GM23248 (cell line): ENCODE measurements at places on chromosomes 11 and 22. TPM values are rescaled to one million over a fixed set of nuclear protein-coding genes. Genes with fewer than 3 reads are reported as not detected.

DNA sequence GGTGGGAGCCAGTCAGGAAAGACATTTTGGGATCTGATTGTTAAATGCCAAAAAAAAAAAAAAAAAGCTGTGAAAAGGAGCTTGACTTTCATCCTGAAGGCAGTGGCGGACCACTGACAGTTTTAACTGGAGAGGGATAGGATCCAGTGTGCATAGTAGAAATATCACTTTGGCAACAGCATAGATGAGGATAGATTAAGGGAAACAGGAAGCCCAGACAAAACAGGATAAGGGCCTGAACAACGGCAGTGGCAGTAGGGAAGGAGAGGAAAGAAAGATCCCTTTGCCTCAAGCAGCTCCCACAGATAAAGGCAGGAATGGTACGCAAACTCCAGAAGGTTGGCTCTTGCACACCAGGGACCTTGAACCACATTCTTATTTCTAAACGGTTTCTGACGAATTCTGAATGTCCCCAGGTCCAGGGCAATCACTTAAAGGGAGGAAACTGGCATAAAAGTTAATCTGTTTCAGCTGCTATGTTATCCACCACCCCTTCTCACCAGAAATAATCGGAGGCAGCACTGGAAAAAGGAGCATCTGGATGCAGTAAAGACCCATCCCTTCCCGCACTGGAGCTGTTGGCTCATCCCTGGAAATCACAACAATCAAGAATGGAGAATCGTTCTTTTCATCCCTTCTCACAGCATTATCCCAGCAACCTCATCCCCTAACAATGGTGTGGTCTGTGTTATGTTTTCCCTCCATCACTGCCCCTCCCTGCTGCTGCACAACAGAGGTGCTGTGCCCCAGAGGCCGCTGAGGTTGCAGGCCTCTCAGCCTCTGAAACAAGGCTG lies 99.1 kb downstream of the GAB2 start:
- peak; percentile 27 for DNase-seq

CCDC15 gene
- 0.97 and 1.3 TPM in 2 replicates for total RNA-seq

- DNase-seq = peak; percentile 7
Observed at GRCh38 chr11:128827191-128827893, 39.8 kb downstream of the KCNJ1 start.

DNA sequence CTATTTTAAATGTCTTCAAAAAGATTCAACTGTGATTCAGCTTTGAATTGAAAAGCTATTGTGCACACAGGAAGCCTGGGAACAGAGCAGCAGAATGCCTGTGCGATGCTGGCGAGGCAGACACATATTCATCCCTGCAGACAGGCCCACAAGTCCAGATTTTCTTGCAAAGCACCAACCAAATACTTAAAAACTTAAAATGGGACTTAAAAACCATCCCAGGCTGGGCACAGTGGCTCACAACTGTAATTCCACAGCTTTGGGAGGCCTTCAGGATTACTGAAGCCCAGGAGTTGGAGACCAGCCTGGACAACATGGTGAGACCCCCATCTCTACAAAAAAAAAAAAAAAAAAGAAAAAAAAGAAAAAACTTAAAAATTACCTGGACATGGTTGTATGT lies 122.6 kb upstream of the SERPIND1 start:
- no peak for DNase-seq

- no peak for DNase-seq
Observed at GRCh38 chr11:65774525-65775306, 6.1 kb downstream of the AP5B1 start.

NFAM1 gene
- not detected in 2 replicates for total RNA-seq

GRCh38 chr22:46327691-46328465 lies 7.6 kb upstream of the TRMU start:
- no peak for DNase-seq

DNA sequence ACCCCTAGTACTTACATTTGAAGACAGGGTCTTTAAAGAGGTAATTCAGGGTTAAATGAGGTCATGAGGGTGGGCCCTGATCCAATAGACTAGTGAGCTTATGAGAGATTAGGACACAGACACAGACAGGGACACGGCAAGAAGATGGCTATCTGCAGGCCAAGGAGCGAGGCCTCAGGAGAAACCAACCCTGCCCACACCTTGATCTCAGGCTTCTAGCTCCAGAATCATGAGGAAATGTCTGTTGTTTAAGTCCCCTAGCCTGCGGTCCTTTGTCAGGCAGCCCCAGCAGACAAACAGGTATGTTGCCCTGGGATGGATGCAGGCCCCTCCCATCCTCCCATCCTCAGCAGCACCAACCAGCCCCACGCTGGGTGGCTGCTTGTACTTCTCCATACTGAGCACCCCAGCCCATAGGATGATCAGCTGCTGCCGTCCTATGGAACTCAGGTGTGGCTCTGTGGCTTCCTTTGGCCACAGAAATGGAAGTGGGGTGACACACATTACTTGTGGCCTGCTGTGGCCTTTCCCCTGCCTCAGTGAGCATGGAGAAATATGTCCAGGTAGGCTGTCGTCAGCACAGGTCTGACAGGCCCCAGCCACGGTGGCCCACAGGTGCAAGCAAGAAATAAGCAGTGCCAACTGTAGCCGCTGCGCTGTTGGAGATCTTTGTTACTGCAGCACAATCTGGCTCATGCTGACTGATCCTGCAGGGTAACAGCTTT lies 7.9 kb downstream of the GNB1L start:
- DNase-seq = no peak

TNNT3 gene
- not detected in 2 replicates for total RNA-seq

GRCh38 chr22:25770333-25770732 lies 28.3 kb downstream of the MYO18B start:
- no peak for DNase-seq

DNA sequence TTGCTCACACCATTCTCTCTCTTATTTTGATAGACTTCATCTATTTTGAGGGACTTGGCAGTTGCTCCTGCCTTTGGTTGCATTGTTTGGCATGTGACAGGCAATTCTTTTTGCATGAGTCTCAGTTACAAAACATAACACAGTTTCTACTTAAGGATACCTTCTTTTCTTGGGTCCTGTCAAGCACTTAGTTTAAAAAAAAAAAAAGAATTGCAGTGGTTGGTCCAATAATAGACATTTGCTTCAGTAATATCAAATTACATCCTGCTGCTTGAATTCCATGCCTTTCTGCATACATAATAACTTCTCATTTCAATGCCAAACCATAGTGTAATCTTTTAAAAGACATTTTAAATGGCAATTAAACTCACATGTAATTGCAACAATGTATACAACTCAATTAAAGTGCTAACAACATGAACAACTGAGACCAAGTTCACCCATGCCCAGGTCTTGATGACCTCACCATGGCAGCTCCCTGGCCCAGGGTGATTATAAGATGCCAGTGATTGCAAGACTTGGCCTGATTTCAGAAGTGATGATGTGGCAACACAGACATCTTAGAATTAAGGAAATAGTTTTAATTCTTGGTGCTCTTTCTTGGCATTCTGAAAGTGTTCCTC lies 32.2 kb upstream of the PLET1 start:
- DNase-seq = peak; percentile 93

DNA sequence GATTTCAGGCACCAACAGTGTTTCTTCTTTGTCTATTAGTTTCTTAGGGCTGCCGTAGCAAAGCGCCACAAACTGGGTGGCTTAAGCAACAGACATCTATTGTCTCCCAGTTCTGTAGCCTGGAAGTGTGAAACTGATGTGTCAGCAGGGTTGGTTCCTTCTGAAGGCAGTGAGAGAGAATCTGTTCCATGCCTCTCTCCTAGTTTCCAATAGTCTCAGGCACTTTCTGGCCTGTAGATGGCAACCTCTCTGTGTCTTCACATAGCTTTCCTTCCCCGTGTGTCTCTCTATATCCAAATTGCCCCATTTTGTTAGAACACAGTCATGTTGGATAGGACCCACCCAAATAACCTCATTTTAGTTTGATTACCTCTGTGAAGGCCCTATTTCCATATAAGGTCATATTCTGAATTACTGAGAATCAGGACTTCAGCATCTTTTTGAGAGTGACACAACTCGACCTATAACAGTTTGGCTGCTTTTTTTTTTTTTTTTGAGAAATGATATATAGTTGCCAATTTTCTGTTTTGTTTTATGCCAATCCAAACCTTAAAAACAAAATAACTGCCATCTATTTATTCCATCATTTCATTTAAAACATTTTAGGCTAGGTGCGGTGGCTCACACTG lies 108.2 kb downstream of the SLC36A4 start:
- DNase-seq = peak; percentile 82

DNA sequence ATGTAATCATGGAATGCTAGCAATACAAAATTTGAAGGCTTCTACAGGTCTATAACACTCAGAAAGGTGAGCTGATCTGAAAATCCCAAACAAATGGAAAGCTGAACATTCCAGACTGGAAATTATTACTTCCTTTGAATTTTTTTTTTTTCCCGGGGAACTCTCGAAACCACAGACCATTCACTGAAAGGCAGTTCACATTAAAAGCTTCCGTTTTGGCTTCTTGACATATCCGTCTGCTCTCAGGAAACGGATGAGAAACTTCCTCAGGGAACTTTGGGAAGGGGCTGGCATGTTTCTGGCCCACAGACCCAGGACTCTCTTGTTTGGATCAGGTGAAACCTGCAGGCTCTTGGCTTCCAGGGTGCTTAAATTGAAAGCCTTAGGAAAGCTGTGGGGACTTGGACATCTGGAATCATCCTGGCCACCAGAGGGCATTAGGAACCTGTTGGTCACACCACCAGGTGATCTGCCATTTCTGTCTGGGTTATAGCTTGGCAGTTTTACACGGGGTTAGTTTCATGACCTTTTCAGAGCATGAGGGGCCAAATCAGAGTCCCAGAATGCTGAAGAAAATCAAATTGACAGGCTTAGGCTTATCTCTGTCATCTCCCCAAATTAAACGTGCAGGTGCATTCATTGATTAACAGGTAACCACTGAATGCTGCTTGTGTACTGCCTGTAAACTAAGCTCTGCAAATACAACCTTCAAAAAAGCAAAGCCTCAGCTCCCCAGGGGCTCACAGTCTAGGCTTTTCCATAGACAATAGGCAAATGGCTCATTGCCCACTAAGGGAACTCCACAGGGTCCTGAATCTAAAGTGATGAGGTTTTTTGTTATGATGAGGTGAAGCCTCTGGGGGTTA lies 22.7 kb upstream of the GRAMD1B start:
- peak; percentile 81 for DNase-seq

GRCh38 chr11:7512525-7513233 lies 1.1 kb upstream of the PPFIBP2 start:
- peak; percentile 76 for DNase-seq

DNA sequence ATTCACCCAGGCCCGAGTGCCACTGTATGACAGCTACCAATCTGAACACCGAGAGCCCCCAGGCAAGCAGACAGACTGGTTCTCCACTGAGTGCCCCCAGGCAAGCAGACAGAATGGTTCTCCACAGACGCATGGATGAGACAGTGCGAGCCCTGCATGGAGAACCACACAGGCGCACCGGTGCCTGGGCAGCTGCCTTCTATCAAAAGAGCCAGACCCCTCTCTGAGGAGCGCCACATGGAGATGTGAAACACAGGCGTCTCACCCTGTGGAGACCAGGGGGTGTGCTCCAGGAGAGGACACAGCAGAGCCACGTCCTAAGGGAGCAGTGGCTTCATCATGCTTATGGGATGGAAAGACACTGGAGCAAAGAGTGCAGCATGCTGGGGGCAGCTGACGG lies 94.5 kb upstream of the BID start:
- DNase-seq = no peak

GRCh38 chr11:35163702-35164496 lies 24.9 kb downstream of the CD44 start:
- no peak for DNase-seq

DNA sequence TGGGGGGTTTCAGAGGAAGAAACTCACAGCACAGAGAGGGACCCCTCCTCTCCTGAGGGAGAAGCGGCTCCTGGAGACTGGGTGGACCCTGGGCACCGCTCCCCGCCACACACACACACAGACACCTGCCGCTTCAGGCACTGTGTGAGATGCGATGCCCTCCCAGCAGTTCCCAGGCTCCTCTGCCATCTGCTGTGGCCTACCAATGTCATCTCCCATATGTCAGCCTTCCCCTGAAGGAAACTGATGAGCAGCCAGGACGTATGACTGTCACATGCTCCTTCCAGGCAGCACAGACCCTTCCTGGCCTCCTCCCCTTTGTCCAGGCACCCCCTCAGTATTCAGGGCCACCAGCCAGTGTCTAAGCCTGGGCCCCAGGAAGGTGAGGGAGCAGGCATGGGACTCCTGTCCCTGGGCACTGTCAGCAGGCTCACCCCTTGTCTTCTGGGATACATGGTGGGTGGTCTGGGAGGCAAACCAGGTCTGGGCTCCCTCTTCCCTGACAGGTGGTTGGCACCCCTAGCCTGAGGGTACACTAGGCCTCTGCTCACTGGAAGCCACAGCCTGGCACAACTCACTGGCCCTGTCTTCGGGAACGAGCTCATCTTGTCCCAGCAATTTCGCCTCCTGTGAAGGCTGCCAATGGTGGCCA lies 11.8 kb upstream of the BCR start:
- DNase-seq = no peak

GRCh38 chr11:126992065-126992803 lies 8.3 kb downstream of the KIRREL3 start:
- DNase-seq = peak; percentile 99

TPBGL gene
- not detected in 2 replicates for total RNA-seq

GRCh38 chr11:1228921-1229451 lies 6.1 kb downstream of the MUC5B start:
- no peak for DNase-seq

GRCh38 chr11:93849751-93850593 lies 446 bp downstream of the VSTM5 start:
- DNase-seq = peak; percentile 56
